ENCODE measurements at places on chromosomes 6 and 20.

GRCh38 chr20:62352402-62353288 is 14.5 kb downstream of the LAMA5 start:
- peaks cover 80% of the 10 kb centered on the region for H3K4me1 ChIP-seq
- H3K4me3 ChIP-seq: no peak overlapping the region
- H3K27me3 ChIP-seq: no peaks in the 10 kb centered on the region
- DNase-seq: peak; percentile 89
- H3K27ac ChIP-seq: peak overlapping the region; percentile 87

DNA sequence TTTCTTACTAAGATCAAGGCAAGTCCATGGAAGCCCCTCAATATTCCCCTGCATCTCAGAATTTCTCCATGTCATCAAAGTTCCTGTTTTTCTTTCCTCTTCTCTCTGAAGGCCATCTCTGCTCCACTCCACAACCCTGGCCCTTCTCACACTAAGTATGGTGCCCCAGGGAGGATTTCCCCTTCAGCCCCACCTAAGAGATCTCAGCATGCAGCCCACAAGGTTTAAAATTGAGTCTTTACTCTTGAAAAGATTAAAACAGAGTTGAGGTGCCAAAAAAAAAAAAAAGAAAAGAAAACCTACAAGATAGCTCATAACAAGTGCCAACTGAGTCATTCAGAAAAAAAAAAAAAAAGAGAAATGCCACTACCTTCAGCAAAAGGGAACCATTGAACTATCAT is 36.5 kb upstream of the TNFAIP3 start:
- H3K27me3 ChIP-seq: no peaks in the 10 kb centered on the region
- no peaks in the 10 kb centered on the region for H3K36me3 ChIP-seq
- peak overlapping the region; percentile 79 for H3K27ac ChIP-seq

- no peaks in the 10 kb centered on the region for H3K36me3 ChIP-seq
- H3K4me1 ChIP-seq: no peaks in the 10 kb centered on the region
- no peak for DNase-seq
- no peak overlapping the region for H3K27ac ChIP-seq
- H3K4me3 ChIP-seq: no peak overlapping the region
- H3K27me3 ChIP-seq: no peaks in the 10 kb centered on the region
These were observed 102.1 kb upstream of the MYL9 start for GRCh38 chr20:36439040-36439730.

GRCh38 chr6:34466242-34467185 is 638 bp downstream of the PACSIN1 start:
- no peak overlapping the region for H3K27ac ChIP-seq
- peak overlapping the region; percentile 61 for H3K4me3 ChIP-seq
- no peaks in the 10 kb centered on the region for H3K27me3 ChIP-seq
- no peak for DNase-seq
- no peaks in the 10 kb centered on the region for H3K36me3 ChIP-seq
- H3K4me1 ChIP-seq: peaks cover 16% of the 10 kb centered on the region

Data from PC-9 (cell line).